ENCODE measurements at places on chromosomes 3 and 15.

- DNase-seq, result no peak
Observed at GRCh38 chr15:50977162-50977561, 68.7 kb downstream of the AP4E1 start.

DNA sequence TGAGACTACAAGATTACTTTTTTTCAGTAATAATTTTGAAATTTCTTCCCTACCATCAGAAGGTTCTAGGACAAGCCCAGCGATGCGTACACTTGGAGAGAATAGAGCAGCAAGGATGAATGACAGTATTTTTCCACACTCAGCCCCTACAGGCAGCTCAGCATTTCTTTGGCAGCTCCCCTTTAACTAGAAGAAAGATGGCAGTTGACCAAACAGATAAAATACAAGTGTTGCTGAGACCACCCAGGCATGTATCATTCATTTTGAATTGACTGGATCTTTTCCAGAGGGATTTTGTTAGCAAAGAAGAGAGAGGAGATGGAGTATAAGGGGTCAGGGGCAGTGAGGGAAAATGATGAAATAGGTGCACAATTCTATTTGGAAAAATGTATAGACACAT, 761.3 kb downstream of the AGBL1 start:
- no peak for DNase-seq

- no peak for DNase-seq
Observed at GRCh38 chr15:53036641-53037040, 246.5 kb upstream of the ONECUT1 start.

DNA sequence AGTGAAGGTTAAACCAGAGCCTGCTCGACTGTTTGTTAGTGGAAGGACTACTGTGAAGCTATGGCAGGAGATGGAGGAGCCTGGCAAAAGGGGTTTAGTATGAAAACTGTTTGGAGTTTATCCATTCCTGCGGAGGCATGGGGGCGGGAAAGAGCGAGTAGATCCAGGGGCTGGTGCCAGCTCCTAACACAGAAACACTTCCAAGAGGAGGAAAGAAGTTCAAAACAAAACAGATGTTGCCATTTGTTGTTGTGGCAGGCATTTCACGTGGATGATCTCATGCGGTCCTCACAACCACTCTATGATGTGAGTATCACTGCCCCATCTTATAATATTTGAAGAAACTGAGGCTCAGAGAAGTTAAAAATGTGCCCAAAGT, 30.7 kb upstream of the KY start:
- DNase-seq, result no peak
